ENCODE measurements at places on chromosomes 2 and 18.

DNA sequence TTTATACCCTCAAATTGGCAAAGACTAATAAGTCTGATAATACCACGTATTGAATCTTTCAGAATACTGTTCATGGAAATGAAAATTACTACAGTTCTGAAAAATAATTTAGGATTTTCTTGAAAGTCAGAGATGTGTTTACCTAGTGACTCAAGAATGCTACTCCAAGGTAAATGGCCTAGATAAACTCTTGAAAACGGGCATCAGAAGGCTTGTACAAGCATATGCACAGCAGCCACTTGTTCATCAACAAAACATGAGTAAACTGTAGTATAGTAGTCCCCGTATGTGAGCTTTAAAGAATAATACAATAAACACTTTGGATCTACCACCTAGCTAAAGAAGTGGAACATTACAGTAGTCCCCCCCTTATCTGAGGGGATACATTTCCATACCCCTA is 157.5 kb downstream of the THADA start:
- DNase-seq = no peak

DNA sequence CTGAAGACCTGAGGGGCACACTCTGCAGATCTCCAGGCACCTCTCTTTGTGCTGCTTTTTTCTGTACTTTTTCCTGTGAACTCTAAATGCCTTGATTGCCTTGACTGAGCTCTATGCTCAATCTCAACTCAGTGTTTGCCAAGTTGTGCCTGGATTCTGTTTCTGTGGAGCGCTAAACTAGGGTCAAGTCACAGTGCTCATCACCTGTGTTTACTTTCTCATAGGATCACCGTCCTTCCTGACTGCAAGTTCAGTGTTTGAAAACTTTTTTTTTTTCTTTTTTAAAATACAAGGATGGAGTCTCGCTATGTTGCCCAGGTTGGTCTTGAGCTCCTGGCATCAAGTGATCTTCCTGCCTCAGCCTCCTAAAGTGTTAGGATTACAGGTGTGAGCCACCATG is 62.6 kb downstream of the AGPS start:
- no peak for DNase-seq

GRCh38 chr18:68215931-68216330 is 499.0 kb downstream of the TMX3 start:
- no peak for DNase-seq

- DNase-seq = peak; percentile 13
Observed at GRCh38 chr2:168118733-168119514, 128.5 kb downstream of the STK39 start.

- DNase-seq = no peak
Observed at GRCh38 chr2:1791006-1791605, 46.8 kb upstream of the PXDN start.

GRCh38 chr2:7154656-7155055 is 237.4 kb downstream of the RNF144A start:
- DNase-seq = peak; percentile 48

DNA sequence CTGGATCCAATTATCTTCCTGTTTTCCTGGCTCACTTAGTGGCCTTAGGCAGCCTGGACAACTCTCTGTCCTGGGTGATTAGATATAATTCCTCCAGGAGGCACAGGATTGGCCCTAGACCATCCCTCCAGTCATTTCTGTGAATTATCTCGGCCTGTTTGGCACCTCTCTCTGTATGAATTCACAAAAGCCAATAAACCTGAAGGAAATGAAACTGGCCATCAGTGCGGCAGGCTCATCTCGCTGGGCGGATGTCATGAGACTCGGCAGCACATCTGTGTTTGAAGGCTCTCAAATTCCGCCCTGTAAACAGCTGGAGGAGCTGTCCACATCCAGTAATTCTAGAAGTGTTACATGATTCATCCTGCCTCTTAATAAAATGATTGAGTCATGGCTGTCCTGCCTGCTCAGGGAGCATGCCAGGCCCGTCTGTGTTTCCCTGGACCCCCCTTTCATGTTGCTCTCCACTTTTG is 38.6 kb downstream of the ACOXL start:
- DNase-seq = no peak

DNA sequence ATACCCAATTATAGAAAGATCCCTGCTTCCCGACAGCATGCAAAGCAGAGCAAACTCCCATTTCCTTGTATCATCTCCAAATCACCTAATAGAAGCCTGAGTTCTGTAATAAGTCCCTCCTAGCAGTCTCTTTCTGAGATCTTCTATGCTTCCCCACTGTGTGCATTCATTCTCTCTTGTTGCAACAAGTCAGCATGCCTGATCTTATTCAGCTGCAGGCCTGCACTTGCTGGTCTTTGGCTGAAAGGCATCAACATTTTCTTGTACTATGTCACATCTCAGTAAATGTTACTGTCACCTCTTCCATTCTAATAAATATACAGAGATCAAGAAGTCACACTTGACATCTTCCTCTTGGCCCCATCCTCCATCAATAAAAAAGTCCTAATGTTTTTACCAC is 449.9 kb upstream of the MEX3C start:
- no peak for DNase-seq

- DNase-seq = no peak
Observed at GRCh38 chr2:240916571-240917008, 10.5 kb downstream of the CROCC2 start.

- DNase-seq = no peak
Observed at GRCh38 chr2:73759904-73760303, 20.0 kb downstream of the DUSP11 start.

GRCh38 chr2:9201185-9201891 is 5.3 kb upstream of the ASAP2 start:
- no peak for DNase-seq

GRCh38 chr2:194870974-194871535 is 786.0 kb upstream of the SLC39A10 start:
- DNase-seq = no peak

DNA sequence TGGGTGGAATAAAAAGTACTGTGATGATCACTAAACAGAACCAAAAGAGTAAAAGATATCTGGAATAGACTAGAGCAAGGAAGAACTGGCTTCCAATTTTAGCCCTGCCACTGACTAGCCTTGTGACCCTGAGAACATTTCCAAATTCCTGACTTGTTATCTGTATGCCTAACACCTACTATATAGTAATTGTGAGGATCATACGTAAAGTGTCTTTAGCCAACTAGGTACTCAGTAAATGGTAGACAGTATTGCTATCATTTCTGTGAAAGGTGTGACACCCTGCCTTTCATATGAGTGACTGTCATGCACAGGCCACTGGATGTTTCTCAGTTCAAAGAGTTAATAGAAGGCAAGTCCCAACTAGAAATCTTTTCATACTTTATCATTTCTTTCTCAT is 29.8 kb downstream of the CYTIP start:
- DNase-seq = no peak

DNA sequence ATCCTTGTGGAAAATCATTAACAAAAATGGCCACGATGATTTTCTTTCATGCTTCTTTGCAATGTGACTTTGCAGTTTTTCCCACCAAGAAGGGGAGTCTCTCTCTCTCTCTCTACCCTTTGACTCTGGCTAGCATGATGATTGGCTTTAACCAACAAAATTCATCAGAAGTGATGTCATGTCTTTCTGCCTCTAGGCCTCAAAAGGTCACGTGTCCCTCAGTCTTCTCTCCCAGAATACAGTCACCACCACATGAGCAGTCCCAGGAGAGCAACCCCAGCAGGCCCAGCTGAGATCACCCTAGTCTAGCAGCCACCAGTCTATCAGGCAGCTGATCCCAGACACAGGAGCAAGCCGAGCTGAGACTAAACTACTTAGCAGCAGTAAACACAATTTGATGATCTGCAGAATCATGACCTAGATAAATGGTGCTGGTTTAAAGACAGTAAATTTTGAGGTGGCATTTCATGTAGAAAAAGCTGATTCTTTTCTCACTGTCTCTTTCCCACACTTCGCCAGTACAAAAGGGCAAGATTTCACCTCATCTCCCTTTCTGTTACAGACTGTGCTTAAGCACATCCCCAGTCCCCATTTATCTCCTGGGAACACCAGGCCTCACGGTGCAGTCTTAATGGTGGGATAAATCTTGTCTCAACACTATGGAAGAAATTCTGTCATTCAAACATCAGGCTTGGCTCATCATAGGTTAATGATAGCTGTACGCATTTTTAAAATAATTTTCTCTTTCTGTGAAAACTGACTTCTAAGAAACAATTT is 132.7 kb downstream of the SCG2 start:
- DNase-seq = no peak

GRCh38 chr2:236503100-236503499 is 66.5 kb upstream of the ACKR3 start:
- no peak for DNase-seq

GRCh38 chr2:221567809-221568208 is 4.3 kb downstream of the EPHA4 start:
- DNase-seq = no peak

DNA sequence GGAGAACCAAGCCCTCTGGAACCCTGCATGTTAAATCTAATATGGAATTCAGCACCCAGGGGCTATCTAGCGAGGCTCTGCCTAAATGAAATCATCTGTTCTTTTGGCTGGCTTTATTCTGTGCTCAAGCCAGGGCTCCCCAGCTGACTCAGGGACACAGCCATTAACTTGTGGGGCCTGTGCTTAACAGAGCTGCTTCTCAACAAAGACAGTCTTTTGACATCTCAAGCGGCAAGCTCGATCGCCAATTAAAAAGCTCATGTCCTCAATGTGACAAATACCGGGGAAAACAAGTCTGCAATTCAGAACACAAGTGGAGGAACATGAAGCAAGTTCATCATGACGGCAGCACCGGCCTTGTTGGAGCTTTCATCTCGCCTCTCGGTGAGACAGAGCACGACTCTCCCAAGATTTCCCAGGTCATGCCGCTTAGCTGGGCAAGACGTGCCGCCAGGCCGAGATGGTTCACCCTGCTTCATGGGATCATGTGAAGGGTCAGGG is 64.9 kb downstream of the KLHL29 start:
- DNase-seq = no peak

DNA sequence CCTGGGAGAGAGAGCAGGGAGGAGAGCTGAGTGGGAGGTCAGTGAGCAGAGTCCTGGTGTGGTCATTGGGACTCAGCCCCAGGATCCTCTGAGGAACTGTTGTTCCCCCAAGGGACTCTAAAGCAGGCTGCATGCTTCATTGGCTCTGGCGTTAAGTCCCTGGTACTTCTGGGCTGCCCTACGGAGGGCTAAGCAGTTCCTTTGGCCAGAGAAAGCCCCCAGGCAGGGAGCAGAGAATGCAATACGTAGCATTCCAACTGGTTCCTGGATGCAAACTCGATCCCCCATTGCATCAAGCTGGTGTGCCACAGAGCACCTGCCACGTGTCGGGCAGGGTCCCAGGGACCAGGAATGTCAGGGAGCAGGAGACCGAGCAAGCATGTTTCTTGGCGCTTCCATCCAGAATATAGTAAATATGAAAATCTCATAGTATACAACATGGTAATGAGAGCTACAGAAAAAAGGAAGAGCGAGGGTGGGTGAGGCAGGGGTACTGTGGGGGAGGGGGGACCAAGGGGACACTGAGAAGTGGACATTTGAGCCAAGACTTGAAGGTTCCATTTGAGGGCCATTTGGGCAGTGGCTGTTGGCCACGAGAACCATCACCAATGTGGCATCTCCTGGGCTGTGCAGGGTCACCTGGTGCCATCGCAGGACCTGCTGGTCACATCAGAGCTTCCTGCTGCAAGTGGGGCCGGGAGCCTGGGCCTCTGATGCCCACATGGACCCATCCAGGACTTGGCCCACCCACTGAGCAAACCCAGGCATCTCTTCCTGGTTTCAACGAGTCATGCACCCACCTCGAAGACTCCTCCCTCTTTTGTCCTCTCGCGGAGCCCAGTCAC is 160.4 kb downstream of the ASB1 start:
- DNase-seq = no peak

- DNase-seq = no peak
Observed at GRCh38 chr2:19861813-19862212, 40.0 kb downstream of the TTC32 start.

All from NCI-H187 (cell line).